ENCODE measurements at places on chromosomes 3 and 15. TPM values are rescaled to one million over a fixed set of nuclear protein-coding genes. Genes with fewer than 3 reads are reported as not detected.

AHSG gene
- not detected for total RNA-seq

UROC1 gene
- total RNA-seq: not detected

CASR gene
- not detected for total RNA-seq

MNS1 gene
- total RNA-seq: 0.72 TPM

RBM5 gene
- 61.7 TPM for total RNA-seq

MESP1 gene
- 2.3 TPM for total RNA-seq

DLL4 gene
- 0.54 TPM for total RNA-seq

PLCB2 gene
- 1.1 TPM for total RNA-seq

POTEB gene
- not detected for total RNA-seq

VGLL4 gene
- total RNA-seq: 37.4 TPM

SCAMP5 gene
- 2.1 TPM for total RNA-seq

LRRC49 gene
- 4.9 TPM for total RNA-seq

ROBO2 gene
- 0.32 TPM for total RNA-seq
